Amygdala (tissue), 56 donors: ENCODE measurements at places on chromosomes 3 and 15.

DNA sequence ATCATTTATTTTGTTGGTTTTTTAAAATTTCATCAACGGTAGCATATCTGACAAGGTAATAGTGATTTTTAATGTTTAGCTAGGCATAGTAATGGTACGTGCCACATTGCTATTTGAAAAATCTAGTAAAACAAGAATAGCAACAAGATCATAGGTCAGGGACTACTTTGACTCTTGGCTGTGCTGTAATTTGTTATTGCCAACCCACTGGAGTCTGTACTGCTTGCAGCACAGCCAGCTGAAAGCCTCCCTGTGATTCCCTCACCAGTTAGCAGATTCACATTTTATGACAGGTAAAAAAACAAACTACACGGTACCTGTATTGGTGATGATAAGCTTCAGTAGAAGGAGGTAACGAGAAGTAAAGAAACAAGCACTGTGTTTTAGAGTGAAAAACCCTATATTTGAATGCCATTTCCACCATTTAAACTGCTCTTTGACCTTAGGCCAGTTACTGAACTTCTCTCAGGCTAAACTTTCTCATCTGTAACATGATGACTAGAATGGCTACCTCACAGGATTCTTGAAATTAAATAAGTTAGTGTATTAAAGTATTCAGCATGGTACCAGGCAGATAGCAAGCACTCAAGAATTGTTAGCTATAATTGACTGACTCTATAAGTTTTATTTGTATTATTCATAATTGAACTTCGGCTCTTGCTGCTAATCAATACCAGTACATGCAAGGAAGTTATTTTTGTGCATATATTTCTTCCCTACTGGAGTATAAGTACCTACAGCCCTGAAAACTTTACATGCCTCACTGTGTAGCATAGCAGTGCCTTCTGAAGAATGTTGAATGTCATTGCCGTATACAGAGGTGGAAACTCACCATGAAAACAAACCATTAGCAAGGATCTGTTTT, 16.1 kb downstream of the FILIP1L start:
- no peak for DNase-seq

DNA sequence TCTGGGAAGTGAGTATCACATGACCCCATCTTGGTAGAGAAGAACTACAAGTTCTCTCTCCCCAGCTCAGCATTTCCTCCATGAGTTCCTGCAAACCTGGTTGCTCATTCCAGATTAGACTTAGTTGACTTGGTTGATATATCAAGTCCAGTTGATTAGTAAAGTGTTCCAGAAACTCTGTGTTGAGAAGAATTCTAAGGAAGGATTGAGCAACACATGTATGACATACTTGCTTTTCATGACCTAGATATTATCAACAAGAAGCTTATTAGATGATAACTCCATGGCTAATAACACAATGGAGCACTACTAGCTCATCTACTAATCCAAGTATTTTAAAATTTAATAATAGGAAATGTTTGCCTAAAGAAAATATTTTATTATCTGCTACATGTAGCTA, 6.4 kb upstream of the EID1 start:
- no peak for DNase-seq

DNA sequence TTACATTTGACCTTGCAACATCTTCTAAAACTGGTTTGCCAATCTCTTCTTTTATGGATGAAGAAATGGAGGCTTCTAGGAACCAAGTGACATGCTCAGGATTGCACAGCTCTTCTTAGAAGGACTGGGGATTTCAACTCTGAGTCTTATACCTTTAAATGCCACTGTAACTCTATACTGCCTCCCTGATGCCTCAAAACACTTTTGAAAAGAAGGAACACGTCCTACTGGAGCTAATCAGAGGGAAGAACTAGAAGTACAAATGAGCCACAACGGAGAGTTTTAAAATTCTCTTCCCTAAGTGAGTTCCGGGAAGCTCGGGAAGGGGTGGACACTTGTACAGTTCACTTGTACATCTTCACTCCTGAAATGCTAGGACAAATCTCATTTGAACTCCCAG, 949 bp upstream of the MITF start:
- no peak for DNase-seq

GRCh38 chr3:149832086-149832485, 19.1 kb downstream of the RNF13 start:
- no peak for DNase-seq

DNA sequence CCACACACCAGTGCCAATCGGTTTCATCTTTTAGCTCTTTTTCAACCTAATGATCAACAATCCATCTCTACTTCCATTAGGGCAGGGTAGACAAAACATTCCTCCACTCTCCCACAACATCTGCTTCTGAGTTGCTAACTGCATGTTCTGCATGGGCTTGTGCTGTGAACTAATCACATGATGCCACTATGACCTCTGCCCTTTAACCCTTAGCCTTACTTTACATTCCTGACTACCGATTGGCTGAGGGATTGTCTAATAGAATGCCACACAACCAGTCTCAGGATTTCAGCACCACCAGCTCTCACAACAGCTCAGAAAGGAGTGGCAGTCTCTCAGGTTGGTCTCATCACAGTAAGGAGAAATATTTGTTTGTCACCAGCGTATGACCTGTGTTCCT, 562.8 kb downstream of the ROBO2 start:
- DNase-seq: no peak

- DNase-seq: no peak
These were observed 324.9 kb upstream of the TGFBR2 start for GRCh38 chr3:30281526-30281925.

DNA sequence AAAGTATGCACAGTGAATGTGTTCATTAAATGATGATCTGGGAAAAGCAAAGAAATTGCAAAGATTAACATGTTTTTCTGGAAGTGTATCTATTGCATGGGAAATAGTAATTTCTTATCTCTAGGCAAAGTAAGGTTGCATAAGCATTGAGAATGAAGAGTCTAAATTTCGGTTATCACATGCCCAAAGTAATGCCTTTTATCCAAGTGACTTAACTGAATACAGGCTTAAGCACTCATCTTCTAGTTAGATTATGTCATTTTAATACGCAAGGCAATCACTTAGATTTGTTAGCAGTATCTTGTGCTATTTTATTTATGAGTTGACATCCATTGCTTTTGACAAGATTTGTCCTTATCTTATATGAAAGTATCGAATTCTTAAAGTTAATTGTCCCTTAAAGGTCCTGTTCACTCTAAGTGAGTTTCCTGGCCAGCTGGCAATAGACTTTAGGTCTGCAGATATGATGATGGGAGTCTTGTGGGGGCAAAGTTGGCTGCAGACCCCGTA, 100.5 kb downstream of the NAALADL2 start:
- no peak for DNase-seq

- DNase-seq: no peak
These were observed 1.2 kb downstream of the PHC3 start for GRCh38 chr3:170180079-170180907.

GRCh38 chr3:195823280-195823679, 11.6 kb upstream of the MUC4 start:
- no peak for DNase-seq

- no peak for DNase-seq
These were observed 51.8 kb downstream of the SPRED1 start for GRCh38 chr15:38304481-38304880.

DNA sequence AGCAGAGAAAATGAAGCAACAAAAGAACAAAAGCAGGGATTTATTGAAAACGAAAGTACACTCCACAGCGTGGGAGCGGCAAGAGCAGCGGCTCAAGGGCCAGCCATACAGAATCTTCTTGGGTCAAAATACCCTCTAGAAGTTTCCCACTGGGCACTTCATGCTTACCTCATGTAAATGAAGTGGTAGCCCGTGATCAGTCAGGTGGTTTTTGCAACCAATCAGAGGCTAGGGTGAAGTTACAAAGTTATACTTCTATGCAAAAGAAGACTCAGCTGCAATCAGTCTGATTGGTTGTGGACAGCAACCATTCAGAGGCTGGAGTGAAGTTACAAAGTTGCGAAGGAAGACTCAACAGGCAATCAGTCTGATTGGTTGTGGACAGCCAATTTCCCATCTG, 37.8 kb upstream of the TRH start:
- no peak for DNase-seq

- no peak for DNase-seq
These were observed 21.7 kb downstream of the APBA2 start for GRCh38 chr15:28907338-28907960.

DNA sequence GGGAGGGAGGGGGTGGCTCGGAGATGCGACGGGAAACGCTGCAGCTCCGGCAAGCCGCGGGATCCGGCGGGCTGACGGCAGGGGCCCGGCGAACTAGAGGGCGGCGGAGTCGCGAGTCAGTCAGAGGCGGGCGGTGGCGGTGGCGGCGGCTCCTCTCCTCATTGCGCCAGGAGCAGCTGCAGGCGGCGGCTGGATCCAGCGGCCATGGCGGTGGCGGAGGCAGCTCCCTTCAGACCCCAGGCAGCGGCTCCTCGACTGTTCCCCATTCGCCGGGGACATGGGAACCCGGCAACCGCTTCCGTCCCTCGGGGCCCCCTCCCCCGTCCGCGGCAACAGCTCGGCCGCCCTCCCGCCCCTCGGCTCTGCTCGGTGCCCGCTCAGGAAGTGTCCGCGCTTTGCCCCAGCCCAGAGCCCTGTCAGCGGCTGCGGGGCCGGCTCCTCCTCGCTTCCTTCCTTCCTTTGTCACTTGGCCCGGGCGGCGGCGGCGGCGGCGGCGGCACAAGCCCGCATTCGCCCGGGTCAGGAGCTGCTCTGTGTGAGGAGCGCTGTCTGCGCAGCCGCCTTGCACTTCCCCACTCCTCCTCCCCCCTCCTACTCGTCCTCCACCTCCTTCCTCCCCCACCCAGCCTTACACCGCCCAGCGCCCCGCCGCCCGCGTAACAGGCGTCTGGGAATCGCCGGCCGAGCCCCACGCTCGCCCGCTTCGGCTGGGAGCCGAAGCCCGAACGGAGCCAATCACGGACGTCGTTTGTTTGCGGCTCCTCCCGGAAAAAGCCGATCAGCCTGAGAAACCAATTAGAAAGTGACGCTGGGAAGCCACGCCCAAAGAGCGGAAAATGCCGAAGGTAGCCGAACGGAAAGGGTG, at the start of gene GSK3B:
TSS of gene GSK3B (minus strand) at position 537 of the 865 bp plus-strand sequence. CDS start 1,013 bp downstream, outside the sequence.
- DNase-seq: no peak

- no peak for DNase-seq
These were observed 140.4 kb downstream of the CD47 start for GRCh38 chr3:107950417-107950816.

DNA sequence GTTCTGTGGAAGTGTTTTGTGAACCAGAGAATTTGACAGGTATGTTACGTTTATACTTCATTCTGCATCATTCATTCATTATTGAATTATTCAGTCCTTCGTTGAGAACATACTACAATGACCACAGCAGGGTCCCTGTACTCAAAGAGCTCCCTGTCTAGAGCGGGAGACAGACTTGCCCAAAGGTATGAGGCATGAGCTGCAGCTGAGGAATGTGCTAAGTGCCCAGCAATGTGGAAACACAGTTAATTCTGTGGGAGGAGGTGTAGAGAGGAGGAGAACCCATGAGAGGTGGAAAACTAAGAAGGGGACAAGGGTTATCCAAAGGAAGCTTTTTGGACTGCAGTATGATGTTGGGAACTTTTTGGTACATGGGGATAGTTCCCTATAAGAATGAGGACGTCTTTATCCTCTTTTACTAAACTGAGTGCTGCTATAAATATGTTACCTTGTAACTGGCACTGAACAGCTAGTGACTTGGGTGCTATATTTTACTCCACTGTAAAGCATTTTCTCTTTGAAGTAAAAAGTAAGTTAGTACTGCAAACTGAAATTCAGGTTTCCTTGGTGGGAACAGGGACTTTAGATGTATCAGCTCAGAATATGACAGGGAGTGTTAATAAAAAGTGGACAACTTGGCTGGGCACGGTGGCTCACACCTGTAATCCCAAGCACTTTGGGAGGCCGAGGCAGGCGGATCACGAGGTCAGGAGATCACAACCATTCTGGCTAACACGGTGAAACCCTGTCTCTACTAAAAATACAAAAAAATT, 5.7 kb downstream of the SMAD3 start:
- no peak for DNase-seq

DNA sequence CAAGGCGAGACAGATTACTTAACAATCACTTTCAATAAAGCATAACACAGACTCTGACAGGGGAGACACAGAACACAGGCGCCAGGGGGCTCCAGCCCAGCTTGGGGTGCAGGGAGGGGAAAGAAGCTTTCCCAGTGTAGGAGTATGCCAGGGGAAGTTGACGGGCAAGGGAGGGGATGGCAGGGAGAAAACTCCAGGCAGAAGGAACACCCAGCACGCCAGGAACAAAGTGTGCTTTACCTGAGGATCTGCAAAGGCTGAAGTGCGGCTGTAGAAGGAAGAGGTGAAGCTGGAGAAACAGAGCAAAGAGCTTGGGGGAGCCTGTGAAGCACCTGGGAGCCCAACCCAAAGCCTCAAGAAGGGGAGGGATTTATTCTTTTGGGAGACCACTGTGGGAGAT, 12.1 kb downstream of the RGMA start:
- DNase-seq: no peak

- DNase-seq: no peak
These were observed 616.1 kb upstream of the ALCAM start for GRCh38 chr3:104750581-104750980.

- no peak for DNase-seq
These were observed 48.1 kb downstream of the SUSD5 start for GRCh38 chr3:33170531-33170930.

- DNase-seq: no peak
These were observed 8.5 kb downstream of the IP6K2 start for GRCh38 chr3:48708481-48708889.

GRCh38 chr15:63902671-63903035, 68.9 kb upstream of the HERC1 start:
- DNase-seq: no peak

- no peak for DNase-seq
These were observed 8.1 kb upstream of the GNB5 start for GRCh38 chr15:52199271-52199670.

DNA sequence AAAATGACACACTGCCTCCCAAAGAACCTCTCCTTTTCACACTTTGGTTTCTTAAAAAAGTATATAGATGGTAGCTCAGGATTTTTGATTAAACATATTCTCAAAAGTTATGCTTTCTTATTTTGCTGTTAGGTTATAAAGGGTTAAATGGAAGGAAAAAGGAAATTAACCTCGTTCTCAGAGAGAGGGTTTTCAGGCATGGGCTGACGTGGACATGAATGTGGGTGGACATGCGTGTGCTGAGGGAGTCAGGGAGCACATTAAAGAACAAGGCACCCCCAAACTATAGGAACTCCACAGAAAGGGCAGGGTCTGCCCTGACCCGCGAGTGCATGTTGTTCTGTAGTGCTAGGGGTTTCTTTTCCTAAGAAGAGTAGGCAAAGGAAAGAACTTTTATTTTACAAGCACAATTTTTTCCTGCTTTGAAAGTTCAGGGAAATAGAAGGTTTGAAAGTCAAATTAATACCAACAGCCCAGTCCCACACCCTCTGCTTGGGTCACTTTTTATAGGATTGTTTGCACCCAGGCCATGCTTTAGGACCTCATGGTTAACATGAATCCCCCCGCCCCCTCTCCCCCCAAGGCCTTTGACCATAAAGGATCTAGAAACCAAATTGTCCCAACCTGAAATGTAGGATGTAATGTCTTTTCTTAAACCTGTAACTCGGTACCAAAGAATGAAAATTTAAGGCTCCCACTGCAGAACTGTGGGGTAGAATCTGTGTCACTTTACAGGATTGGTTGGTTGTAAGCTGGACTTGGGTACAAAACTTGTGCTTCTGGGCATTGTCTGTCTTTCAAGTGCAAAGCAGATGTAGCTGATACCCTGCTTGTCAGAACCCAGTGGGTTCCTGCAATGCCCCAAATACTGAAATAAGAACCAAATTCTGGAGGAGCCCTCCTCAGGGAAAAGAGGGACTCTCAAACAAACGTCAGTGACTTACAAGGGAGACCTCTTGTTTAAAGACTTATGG, 58.5 kb upstream of the CCR4 start:
- DNase-seq: no peak
